ENCODE measurements at places on chromosomes 13 and 19.

GRCh38 chr13:40963927-40964326 lies 55.2 kb downstream of the ELF1 start:
- DNase-seq = no peak

GRCh38 chr19:1987197-1988187 lies 28.0 kb downstream of the BTBD2 start:
- DNase-seq = no peak

DNA sequence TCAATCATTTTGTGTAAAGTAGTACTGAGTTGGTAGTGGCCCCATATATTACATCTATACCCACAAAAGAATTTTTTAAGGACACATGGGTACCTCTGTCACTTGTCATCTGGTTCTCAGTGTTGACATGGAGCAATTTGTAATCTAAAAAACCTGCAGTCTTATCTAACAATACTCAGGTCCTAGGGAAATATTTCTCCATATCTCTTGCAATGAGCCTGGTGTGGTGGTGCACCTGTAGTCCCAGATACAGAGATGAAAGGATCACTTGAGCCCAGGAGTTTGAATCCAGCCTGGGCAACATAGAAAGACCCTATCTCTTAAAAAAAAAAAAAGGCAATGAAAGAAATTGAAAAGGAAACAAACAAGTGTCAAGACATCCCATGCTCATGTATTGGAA lies 70.7 kb upstream of the ZNF30 start:
- DNase-seq = no peak

GRCh38 chr13:90884066-90884465 lies 463.4 kb upstream of the MIR17HG start:
- DNase-seq = no peak

DNA sequence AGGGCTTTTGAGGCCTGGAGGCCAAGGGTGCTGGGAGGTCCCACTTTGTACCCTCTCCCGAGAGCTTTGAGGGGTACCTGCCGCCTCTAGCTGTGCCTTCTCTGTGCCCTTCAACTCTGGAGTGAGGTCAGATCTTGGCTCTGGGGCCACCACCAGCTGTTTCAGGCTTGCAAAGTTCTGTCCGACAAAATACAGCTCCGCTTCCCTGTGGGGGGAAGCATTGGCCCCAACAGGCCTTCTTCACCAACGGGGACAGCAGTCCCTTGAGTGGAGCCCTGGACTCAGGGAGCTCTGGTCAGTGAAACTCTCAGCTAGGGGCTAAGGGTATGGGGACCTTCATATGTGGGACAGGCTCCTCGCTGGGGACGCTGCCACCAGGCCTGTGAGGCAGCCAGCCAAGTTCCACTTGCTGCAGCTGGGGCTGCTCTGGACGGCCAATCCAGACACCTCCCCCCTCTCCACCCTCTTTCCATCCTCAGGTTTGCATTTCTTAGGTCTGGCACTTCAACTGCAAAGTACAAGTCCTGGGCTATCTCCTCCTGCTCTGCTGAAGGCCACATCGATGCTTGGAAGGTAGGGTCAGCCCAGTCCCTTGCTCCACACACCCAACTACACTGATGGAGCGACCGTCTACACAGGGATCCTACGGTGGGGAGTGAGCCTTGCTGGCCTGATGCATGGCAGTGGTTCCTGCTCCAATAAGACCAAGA lies 46.8 kb downstream of the C13orf46 start:
- DNase-seq = no peak
